ENCODE measurements at places on chromosomes 5 and 9.

- DNase-seq: no peak
Observed at GRCh38 chr5:82352146-82352791, 74.1 kb upstream of the RPS23 start.

- DNase-seq: no peak
Observed at GRCh38 chr5:815449-815848, 30.9 kb upstream of the ZDHHC11B start.

DNA sequence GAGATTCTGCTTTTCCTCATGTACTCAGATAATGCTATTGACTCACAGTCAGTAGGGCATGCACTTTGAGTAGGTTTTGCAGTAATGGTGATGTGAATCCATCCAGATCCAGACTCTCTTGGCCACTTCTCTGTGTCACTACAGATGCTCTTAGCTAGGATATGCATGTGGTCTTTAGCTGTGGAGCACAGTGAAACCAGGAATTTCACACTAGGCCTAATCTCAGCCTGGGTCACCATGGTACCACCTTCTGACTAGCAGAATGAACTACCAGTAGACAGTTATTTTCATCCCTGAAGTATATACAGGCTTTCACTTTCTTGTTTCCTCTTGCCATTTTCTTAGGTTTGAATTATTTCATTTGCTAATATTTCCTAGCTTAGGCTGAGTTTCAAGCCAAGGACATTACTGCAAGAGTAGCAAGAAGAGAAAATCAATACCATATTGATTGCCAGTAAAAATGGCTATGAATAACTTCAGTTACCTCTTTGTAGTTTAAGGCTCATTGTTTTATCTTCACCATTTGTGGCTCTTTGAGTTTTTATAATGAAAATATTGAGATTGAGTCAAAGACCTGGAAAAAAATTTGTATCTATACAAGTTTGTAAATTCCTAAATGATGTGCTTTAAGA is 28.4 kb upstream of the CSNK1G3 start:
- DNase-seq: no peak

DNA sequence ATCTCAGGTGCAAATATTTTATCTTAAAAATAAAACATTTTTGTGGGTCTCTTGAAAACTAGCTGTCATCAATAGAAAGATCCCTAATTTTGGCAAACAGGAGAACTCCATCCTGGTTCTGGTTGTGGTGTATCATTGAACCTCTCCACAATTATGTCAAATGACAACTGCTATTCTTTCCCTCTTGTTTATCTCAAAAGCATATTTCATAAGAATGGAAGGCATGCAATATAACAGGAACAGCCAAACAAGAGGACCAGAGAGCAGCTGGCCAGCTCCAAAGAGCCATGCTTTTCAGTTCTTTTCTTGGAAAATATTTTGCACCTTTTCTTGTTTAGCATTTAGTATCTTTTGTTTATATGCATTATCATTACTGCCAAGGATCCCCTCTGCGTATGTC is 125.4 kb downstream of the ADAMTS6 start:
- DNase-seq: no peak

DNA sequence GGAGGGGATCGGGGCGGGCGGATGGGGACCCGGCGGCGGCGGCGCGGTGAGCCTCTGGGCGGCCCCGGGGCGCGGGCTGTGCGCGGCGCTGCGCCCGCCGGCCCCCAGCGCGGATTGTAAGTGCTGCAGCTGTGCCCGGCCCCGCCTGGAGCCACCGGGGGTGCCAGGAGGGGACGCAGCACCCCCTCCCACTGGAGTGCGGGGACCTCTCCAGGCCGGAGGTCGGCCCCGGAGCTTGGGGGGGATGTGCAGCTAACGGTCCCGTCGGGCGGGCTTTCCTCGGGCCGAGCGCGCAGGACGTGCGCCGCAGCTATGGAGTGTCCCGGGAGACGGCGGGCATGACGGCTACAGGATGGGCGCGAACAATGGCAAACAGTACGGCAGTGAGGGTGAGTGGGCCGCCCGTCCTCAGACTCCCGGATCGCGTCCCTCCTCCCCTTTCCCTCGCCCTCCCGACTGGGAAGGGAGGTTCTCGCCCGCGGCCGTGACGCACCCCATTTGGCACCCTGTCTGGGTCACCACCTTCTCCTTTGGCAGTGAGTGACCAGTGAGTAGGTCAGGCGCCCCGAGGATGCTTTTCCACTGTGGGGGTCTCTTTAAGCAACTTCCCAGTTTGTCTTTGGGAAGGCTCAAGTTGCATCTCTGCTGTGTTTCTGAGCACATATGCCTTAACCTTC is 483 bp downstream of the FBXL7 start:
- DNase-seq: no peak

GRCh38 chr5:165956854-165957253 is 2334.6 kb upstream of the WWC1 start:
- no peak for DNase-seq
